ENCODE measurements at places on chromosomes 4 and X.

DNA sequence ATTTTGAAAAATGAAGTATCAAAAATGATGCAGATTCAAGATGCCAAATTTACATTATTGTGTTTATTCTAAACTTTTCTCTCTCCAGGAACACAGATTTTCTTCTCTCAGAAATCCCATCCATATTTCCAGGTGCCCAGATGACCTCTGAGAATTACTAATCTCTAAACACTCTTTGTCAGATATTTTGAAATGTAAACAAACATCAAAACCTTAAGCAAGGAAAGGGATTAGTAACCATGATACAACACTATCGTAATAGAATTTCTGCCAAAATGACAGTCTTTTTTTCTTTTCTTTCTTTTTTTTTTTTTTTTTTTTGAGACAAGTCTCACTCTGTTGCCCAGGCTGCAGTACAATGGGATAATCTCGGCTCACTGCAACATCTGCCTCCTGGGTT lies 76.7 kb downstream of the PDS5A start:
- no peak for DNase-seq

DNA sequence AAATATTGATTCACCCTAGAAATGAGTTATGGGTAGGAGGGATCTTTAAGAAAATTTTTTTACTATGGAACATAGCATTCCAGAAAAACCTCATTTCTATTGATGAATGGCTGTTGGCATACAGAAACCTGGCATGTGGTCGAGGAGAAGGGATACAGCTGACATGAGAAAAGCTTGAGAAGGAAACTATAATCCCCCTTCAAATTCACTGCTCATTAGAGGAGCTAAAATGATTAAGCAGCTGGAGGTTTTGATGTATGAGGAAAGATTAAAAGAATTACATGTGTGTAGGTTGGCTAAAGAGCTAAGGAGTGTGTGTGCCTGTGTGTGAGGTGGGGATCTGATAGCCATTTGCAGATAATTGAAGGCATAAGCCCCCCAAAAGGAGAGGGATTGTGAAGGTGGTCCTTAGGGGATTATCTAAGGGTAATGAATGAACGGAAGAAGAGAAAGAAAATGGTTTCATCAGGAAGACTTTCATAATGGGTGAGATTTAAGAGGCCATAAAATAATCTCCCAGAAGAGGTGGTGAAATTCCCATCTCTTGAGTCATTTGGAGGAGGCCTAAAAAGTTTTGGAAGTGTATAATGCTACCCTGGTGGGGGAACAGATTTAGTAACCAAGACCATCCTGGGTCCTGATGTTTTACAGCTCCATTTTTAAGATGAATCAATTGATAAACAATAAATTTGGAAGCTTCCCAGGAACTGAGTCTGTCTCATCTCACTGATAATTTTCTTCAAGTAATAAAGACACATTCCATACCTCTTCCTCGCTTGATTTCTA lies 272.0 kb upstream of the HAND2 start:
- DNase-seq = no peak

DNA sequence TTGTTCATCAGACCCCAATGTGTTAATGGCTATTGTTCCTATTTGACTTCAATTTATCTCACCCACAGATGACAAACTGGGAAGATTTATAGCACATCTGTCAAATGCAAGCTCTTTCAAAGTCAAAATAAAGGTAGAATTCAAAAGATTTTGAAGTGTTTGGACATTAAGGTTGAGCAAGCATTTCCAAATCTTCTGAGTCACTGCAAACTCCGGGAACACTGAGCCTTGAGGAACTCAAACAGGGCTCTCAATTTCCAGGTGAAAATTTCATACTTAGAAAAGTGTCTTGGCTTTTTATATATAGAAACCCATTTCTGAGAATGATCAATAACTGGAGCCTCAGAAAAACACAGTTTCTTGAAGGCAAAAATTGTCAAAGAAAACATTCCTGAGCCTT lies 199.5 kb upstream of the IGFBP7 start:
- no peak for DNase-seq

GRCh38 chr4:5796976-5797375 lies 86.0 kb downstream of the EVC start:
- no peak for DNase-seq

- no peak for DNase-seq
These were observed 45.7 kb upstream of the NDST4 start for GRCh38 chr4:115159141-115159540.

DNA sequence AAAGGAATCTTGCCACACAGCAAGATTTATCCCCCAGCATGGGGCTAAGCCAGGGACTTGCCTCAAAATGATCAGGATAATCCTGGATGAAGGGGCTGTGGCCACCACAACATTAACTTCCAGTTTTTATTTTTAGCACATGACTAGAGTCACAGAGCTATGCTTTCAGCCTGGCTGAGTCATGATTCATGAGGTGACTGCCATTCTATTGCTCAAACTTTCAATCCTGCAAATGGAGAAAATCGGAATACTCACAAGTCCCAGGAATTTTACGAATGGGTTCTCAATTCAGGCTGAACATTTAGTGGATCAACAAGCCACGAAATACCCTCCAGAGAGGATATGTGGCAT lies 70.7 kb upstream of the HPGD start:
- DNase-seq = no peak

- DNase-seq = no peak
These were observed 431.8 kb downstream of the PPARGC1A start for GRCh38 chr4:23458054-23458453.

DNA sequence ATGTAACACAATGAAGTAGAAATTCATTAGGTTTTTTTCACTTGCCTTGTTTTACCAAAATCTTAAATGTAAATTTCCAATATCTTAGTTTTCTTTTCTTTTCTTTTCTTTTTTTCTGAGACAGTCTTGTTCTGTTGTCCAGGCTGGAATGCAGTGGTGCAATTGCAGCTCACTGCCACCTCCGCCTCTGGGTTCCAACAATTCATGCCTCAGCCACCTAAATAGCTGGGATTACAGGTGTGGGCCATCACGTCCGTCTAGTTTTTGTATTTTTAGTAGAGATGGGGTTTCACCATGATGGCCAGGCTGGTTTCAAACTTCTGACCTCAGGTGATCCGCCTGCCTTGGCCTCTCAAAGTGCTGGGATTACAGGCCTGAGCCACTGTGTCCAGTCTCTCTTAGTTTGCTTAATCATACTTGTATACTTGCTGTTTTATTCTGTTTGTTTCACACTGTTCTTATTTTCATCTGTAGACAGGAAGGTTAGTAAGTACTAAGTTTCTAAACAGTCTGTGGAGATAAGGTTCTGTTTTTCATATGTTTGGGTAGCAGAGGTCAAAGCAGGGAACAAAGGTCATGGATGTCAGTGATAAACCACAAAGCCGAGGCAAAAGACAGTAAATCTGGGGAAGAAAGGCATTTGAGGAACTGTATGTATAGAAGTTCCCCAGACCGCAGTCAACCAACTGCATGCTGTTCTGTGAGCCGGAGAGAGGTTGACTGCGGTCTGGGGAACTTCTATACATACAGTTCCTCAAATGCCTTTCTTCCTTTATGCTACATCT lies 129.1 kb downstream of the CBR4 start:
- DNase-seq = no peak

DNA sequence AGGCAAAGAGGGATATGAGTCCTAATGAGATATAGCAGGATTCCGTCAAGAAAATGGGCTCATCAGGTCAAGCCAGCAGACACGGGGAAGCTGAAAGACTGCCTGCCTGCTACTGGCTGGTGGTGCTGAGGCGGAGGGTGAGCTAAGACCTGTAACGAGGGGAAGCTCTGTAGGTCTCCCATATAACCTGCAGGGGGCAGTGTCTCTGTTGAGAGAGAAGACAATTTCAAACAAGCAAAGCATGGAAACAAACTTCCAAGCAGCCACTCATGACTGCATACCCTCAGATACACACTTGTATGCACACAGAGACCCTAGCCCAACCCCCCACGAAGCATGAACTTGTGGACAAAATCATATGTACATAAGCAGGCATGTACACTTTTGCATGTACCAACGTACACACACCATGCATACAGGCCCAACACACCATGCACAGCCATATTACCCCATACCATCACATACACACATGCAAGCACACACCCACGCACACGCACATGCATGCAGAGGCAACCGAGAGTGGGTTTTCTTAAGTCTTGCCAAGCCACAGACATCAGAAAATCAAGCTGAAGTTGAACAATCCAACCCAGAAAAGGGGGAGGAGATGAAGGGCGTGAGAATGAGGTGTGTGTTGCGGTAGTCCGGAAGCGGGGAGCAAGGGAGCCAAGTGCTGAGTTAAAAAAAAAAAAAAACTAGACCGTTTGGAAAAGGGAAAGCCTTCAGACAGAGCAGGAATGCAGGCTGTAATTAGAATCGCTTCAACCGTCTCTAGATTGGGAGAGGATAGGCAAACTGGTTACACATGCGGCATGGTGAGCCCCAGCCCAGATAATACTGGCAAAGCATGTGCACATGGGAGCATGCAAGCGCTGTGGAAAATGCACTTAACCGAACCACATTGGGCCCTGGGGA lies 71.0 kb downstream of the PJA1 start:
- peak; percentile 36 for DNase-seq

GRCh38 chr4:169282429-169283113 lies 11.8 kb upstream of the SH3RF1 start:
- DNase-seq = no peak

- DNase-seq = no peak
These were observed 29.6 kb downstream of the NOP14 start for GRCh38 chr4:2933566-2934076.

DNA sequence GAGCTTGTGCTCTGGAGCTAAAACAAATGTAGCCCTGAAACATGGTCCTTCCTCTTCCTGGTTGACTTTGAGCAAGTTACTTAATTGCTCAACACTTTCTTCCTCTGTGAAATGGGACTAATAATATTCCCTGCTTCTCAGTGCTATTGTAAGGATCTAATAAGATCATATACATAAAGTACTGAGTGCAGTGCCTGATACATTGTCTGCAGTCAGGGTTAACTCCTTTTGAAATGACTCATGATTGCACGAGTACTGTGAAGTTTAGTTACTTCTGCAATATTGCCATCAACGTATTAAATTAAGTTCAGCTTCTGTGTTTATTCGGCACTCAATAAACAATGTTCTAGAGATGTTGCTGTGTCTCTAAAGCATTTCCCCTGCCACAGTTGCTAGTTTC lies 91.8 kb upstream of the HPRT1 start:
- no peak for DNase-seq

DNA sequence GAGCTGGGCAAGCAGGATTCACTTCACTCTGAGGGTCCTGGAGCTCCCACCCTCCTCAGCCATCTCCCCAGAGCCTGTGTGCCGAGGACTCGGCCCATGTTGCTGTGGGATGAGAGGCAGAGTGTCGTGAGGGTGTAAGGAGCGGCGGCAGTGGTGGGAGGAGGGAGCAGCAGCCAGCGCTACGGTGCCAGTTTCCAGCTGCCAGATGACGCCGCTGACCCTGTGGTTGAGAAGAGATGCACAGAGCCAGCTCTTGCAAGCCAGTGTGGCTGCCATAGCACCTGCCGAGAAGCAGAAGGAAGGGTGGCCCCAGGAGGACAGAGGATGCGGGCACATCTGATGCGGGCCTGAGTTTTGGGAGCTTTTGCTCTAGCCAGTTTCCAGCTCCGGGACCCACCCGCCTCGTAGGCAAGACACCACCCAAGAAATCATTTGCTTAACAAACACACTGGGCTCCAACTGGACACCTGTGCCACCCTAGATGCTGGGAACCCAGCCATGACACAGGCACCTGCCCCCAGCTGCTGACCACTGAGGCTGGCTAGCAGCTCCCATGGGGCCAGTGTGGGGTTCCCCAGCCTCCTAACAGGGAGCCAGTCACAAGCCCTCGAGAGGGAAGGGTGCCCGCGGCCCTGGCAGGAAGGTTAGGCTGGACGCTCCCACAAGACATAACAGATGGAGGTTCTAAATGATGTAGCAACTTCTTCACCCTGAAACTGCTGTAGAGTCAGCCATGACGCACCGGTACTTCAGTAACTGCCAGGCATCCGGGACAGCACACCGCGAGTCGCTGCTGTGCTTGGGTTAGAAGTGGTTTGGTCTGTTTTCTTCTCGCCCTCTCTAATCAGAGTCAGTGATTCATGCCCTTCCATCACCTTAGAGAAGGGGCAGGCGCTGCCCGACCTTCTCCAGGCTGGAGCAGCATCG lies 8.9 kb downstream of the MSANTD1 start:
- DNase-seq = no peak

- no peak for DNase-seq
These were observed 356.0 kb upstream of the RASGEF1B start for GRCh38 chr4:81827577-81828202.

DNA sequence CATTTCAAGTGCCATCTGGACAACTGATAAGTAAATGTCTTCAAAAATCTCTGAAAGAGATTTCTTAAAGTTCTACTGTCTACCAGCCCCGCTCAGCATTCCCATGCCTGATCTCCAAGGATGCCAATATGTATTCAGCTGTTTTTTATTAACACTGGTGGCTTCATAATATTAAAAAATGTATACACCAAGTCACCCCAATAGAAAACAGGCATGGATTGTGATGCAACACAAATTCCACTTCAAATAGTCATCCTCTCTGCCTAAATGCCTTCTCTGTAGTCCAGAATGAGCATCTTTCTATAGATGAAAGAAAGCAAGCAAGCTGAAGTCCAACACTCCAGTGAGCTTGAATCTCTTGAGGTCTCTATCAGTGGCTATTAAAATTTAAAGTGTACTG lies 152.2 kb upstream of the PPARGC1A start:
- no peak for DNase-seq

DNA sequence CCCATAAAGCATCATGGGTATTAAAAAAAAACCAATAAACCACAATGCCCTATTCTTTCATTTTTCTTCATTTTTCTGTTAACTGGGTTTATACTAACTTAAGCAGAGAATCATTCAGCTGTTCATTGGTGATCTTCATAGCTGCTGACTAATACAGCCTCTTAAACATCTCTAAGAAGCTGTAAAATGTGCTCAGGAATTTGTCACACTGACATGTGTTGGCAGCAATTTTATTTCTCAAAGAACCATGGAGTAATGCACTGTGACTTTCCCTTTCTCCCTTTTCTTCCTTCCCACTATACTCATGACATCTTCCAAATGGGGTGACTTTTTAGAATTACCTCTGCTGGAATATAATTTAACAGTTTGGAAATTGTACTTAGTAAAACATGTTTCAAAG lies 315.4 kb downstream of the ANTXR2 start:
- no peak for DNase-seq

GRCh38 chrX:151676196-151676595 lies 19.1 kb upstream of the PRRG3 start:
- no peak for DNase-seq

- no peak for DNase-seq
These were observed 345.9 kb upstream of the NOCT start for GRCh38 chr4:138669479-138670315.

DNA sequence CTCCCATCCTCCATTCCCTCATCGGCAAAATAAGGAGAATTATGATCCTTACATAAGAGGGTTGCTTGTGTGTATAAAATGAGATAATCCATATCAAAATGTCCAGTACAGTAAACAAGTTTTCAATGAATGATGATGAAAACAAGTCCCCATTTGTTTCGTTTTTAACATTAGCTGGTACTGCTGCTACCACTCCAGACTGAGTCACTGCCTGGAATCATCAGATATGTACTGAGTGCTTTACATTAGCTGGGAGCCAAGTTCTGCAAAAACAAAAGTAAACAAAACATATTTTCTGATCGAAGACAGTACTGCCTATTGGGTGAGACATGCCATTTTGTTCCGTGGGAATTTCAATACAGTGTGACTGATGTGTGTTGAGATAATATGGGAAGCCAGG lies 123.2 kb upstream of the IGFBP7 start:
- DNase-seq = no peak

GRCh38 chrX:54529151-54529550 lies 868 bp upstream of the GNL3L start:
- no peak for DNase-seq
